ENCODE measurements at places on chromosomes 5 and 9. TPM values are rescaled to one million over a fixed set of nuclear protein-coding genes. Genes with fewer than 3 reads are reported as not detected.

The GFPT2 gene
- 1.00 TPM for total RNA-seq

The PGM5 gene
- not detected for total RNA-seq

- no peak for DNase-seq
Observed at GRCh38 chr5:74762599-74762998, 4.3 kb downstream of the GFM2 start.

DNA sequence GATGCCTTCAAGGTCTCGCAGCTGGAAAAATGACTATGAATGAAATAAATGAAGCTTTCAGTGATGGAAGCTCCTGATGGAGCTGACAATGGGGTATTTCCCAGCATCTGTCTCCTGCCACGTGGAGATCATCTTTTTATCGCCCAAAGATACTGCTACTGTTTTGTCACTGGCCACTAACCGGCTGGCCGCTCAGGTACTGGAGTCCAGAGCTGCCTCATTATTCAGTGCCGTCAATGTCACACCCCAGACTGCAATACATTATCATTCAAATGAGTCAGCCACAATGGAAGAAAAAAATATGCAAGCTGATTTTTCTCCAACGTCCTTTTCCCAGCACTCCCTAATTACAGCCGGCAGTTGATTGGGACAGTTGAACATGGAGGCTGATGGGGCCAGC is 280.4 kb downstream of the ZSWIM6 start:
- no peak for DNase-seq

- no peak for DNase-seq
Observed at GRCh38 chr9:28774433-28775235, 1201.4 kb upstream of the C9orf72 start.

DNA sequence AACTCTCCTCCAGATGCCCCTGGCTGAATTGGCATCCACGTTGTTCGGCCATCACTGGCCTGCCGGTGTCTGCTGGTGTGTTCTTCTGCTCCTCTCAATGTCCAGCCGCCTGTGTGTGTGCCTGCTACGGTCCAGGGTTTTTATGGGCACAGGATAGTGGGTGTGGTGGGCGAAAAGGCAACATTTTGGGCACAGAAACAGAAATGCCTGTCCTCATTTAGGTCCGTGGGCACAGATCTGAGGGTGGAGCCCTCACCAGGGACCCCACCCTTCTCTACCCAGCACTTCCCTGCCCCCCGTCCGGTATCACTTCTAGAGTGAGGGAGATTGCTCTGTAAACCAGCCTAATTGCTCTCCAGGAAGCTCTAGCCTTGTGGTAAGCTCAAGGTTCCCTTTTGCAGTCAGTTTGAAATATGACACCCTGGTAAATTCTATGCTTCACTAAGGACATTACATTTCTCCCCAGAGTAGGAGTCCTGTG is 410.1 kb downstream of the MAT2B start:
- DNase-seq = no peak

DNA sequence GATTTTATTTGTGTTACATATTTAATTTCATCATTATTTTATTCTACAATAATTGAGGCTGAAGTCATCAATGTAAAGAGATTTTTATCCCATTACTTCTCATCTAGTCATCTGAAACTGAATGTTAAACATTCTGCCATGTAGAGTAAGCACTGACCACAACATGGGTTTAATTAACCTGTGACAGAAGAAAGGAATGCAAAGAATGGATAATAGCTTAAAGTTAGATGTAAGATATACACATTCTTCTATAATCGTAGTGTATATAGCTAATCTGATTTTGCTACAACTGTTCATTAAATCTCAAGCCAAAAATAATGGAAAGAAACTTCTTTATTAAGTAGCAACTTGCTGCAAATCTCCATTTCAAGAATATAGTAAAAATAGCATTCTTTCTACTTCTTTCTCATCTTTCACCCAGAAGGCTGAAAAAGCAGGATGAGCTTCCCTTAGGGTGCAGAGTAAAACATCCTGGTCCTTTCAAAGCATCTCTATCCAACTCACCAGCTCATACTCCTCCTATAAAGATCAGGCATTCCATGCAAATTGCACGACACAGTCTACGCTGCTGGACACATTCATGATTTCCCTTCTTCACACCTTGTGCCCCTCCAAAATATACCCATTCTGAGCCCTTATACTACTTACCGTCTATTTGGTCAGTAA is 115.2 kb downstream of the EFNA5 start:
- no peak for DNase-seq

GRCh38 chr5:3269395-3270169 is 326.1 kb upstream of the IRX1 start:
- no peak for DNase-seq

The COL15A1 gene
- not detected for total RNA-seq

The FST gene
- 3.3 TPM for total RNA-seq

GRCh38 chr5:8060953-8061429 is 192.0 kb downstream of the MTRR start:
- no peak for DNase-seq

DNA sequence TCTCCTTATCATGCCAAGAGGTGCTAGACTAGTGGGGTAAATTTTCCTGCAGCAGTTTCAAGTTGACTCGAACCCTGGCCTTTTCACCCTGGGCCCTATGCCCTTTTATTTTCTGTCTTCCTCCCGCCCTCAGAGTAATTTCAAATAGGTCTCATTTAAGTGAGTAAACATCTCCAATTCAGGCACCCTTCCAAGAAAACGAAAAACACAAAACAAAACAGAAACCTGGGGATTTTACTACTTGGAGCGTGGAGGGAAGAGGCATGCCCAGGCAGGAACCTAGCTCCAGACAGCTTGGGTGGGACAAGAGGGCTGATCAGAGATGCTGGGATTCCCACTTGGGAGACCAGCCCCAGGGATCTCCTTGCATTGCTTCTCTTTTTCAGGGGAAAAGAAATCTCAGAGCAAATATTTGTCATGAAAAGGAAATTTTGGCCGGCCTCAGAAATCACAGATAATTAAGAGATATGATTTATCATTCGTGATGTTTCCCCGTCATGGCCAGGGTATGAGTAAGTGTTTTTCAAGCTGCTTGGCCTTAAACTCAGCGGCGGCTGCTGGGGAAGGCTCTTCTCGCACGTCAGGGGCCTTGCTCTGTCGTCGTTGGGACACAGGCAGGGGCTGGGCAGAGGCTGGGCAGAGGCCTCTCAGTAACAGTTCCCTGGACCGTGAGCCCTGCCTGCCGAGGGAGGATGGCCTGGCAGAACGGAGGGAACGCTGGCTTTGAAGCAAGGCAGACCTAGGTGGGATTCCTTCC is 248.6 kb upstream of the KLF4 start:
- DNase-seq = no peak

GRCh38 chr5:31807789-31808540 is 169.0 kb downstream of the PDZD2 start:
- DNase-seq = no peak

GRCh38 chr5:169861934-169862333 is 118.4 kb downstream of the INSYN2B start:
- DNase-seq = no peak

The ABHD17B gene
- total RNA-seq = 18.4 TPM

DNA sequence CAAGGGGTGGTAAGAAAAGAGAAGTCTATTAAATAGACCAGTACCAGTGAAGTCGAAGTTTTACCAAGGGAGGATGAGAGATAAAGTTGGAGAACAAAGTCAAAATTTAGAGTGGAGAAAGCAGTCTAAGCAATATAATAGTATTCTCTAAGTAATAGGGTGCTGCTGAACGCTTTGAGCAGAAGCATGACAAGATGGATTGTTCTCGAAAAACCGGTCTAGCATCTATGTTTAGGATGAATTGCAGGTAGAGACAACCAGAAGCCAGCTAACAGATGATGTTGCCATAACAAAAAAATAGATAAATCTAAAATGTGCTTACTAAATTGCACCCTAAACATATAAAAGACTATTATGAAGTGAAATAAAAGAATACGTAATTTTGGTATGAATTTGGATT is 237.0 kb downstream of the PRELID2 start:
- DNase-seq = no peak

DNA sequence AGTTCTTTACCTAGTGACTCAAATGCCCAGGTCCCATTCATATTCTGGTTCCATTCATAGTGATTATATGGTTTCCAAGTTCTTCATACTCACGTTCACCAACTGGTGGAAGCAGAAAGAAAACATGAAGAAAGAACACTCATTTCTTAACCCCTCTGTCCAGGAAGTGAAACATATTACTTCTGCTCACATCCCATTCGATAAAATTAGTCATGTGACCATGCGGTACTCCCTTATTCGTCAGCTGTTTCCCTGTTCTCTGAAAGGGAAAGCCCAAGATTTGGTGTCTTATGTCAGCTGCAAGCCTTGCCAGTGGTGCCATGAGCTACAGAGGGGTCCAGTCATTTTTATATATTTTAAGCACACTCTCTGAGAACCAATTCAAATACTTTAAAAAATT is 387.0 kb upstream of the DMAC1 start:
- no peak for DNase-seq

Data from CD4-positive, alpha-beta memory T cell (primary cell).